ENCODE measurements at places on chromosomes 11 and 22.
A peak's percentile ranks its signal among the peaks of the same experiment; 100 is the strongest.

GRCh38 chr11:120893440-120894201 lies 130.3 kb upstream of the TBCEL start:
- no peak for DNase-seq

- DNase-seq: no peak
These were observed 123.0 kb downstream of the TRIM44 start for GRCh38 chr11:35785287-35786167.

- no peak for DNase-seq
These were observed 45.0 kb upstream of the NNMT start for GRCh38 chr11:114250993-114251814.

DNA sequence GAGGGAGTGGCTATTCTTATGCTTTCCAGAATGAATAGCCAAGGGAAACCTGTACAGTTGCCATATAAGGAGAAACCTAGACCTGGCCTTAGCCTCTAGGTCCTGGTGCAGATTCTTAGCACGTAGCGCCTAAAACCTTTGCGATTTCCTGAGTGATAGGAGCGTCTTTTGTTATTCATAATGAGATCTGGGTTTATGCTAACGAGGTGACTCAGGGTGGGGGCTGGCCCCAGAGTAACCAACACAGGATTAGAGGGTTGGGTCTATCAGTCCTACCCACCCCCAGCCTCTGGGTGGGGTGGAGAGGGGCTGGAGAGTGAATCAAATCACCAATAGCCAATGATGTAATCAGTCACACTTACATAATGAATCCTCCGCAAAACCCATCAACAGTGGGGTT lies 73.4 kb upstream of the PARVG start:
- DNase-seq: peak; percentile 49

DNA sequence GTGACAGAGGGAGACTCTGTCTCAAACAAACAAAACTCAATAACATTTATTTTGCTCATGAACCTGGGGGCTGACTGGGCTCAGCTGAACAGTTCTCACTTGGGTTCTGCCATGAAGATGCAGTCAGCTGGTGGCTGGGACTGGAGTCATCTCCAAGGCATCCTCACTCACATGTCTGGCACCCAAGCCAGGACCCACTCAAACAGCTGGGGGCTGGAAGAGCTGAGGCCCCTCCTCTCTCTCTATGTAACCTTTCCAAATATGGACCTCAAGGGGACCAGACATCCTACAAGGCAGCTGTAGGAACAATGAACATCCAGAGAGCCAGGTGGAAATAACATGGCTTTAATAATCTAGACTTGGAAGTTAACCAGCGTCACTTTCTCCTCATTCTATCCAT lies 16.8 kb downstream of the HSPA8 start:
- DNase-seq: no peak

GRCh38 chr11:111384494-111384893 lies 5.4 kb upstream of the POU2AF1 start:
- no peak for DNase-seq

DNA sequence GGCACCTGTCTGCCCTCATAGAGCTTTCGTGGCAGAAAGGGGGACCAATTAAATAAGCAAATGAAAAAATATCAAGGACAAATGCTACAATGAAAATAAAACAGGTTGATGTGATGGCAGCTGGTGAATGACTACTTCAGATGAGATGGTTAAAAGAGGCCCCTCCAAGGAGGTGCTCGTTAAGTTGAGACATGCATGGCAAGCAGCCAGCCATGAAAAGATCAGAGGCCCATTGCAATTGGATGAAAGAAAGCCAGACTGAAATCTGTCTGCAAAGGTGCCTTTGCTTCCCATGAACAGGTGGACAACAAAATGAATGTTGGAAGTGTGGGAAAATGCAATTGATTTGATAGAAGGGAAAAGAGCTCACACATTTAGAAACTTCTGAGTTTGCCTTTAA lies 848 bp upstream of the TRPC6 start:
- peak; percentile 24 for DNase-seq

- DNase-seq: no peak
These were observed 40.0 kb upstream of the SEPTIN5 start for GRCh38 chr22:19674129-19674928.

GRCh38 chr11:130183878-130184610 lies 24.5 kb downstream of the ST14 start:
- DNase-seq: no peak

- DNase-seq: no peak
These were observed 70.5 kb downstream of the FEZ1 start for GRCh38 chr11:125425601-125426000.

GRCh38 chr11:125156346-125157117 lies 8.0 kb upstream of the PKNOX2 start:
- no peak for DNase-seq

DNA sequence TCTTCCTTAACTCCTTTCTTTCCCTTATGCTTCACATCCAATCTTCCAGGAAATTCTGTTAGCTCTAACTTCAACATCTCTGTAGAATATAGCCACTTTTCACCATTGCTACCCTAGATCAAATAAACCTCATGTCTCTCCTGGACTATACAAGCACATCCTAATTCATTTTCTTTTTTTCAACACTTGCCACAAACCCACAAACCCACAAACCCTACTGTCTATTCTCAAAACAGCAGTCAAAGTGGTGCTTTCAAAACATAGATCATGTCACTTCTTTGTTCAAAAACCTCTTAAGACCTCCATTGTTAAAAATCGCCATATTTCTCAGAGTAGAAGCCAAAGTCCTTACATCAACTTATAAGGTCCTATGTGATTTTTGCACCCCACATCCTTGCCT lies 94.3 kb downstream of the PIWIL4 start:
- no peak for DNase-seq

GRCh38 chr22:30285176-30285845 lies 4.0 kb downstream of the CASTOR1 start:
- DNase-seq: no peak

DNA sequence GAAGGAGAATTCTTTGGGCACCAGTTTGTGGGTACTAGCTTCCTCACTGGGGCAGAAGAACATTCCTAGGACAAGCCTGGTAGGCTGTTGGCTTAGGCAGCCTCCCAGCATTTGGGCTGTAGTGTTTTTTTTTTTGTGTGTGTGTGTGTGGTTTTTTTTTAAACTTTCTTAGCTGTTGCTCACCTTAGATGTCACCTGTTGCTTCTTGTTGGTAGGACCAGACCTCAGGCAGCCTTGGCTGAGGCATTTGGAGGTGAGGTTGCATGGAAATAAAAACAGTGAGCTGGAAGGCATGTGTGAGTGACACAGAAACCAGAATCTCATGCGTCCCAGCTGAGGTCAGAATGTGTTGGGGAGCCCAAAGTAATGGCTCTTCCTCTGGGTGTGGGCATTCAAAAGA lies 21.3 kb downstream of the AMPD3 start:
- DNase-seq: no peak

GRCh38 chr22:46029036-46029435 lies 52.1 kb upstream of the WNT7B start:
- DNase-seq: no peak

DNA sequence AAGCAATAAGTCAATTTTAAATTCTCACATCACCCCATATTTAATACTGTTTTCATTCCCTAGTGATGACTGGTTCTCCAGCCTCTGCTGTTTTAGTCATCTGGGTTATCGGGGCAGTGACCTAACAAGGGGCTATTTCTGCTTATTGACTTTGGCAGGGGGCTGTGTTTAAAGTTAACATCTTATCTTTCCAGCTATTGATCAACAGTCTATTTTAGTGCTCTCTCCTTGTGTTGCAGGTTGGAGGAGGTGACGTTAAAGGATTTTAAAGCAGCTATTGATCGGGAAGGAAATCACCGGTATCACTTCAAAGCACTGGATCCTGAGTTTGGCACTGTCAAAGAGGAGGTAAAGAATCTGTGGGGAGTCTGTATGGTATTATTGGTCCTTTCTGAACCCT lies 7.7 kb upstream of the DLAT start:
- DNase-seq: no peak

DNA sequence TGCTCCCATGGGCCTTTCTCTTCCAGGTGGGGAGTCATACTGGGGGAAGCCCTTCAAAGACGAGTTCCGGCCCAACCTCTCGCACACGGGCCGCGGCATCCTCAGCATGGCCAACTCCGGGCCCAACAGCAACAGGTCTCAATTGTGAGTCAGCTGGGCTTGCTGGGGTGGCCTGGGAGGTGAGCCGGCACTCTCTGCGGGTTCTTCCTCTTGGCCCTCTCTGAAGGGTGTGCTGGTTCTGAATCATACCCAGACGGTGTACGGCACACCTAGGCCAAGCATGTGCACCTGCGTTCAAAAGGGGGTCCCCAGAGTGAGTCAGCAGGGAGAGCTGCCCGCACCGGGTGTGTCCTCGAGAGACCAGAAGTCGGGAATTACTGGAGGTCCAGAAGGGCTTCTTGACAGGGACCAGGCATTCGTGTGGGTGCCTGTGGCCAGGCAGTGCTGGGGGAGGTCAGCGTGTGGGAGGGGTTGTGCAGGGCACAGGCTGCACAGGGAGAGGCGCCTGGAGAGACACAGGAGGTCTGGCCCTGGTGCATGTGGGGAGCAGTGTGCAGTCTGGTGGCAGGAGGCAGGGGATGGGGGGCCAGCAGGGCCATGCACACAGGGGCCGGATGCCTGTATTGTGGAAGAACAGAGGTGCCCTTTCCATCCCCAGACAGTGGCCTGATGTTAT lies 23.0 kb downstream of the PPIL2 start:
- no peak for DNase-seq

DNA sequence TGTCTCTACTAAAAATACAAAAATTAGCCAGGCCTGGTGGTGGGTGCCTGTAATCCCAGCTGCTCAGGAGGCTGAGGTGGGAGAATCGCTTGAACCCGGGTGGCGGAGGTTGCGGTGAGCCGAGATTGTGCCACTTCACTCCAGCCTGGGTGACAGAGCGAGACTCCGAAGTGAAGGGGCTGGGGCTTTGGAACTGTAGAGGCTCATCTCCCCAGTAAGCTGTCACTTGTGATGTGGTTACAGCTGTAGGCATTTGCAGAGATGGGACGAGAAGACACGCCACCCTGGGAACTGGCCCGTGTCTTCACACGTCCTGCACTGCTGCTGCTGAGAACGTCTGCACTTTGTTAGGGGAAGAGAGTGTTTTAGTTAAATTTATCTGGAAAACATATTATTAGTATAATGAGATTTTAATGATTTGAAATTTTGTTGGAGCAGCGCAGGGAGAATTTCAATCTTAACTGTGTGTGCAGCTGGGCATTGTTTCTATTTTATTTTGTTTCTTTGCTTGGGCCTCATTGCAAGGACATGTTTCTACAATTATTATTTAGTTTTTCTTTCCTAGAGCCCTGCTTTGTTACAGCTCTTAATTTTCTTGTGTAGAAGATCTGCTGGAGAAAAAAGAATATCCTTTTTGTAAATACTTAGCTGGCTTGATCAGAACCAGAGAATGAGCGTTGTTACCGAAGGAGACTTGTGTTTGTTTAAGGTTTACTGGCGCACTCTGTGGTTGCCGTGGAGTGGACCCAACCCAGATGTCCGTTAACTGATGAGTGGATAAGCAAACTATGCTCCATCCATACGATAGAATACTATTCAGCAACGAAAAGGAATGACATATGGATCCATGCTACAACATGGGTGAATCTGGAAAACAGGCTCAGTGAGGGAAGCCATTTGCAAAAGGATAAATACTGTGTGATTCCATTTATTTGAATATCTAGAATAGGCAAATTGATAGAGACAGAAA lies 18.4 kb downstream of the PARVB start:
- no peak for DNase-seq

DNA sequence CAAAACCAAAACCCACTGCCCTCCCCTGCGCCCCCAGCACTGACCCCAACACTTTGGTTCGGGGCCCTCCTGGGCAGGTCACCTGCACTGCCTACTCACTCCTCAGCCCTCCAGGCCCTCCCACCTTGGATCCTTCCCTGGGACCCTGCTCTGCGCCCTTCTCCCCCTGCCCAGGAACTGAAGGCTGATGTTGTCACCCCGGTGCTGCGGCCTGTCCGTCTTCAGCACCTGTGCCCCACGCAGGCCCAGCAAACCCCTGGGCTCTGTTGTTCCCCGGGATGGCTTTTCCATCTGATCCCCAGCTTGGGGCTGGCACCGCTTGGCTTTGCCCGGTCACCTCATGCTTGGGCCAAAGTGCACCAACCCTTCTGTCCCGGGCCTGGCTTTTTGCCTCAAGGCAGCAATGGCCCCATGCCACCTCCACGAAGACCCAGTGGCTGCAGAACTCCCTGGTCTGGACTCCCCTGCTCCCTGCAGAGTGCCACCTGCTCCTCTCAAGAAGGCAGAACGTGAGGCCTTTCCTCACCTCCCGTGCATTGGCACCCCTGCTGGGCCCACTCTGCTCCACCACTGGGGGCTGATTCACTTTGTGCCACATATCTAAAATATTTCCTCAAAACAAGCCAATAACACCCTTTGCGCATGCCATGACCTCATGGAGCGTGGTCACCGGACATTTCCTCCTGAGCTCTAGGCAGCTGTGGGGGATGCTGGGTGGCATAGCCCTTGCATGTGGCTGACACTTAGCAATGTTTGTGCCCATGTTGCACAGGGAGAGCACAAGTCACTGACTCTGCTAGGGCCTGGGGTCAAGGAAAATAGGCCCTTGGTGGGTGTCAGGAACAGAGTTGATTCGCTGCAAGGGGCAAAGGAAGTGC lies 8.8 kb downstream of the PPM1F start:
- DNase-seq: no peak

DNA sequence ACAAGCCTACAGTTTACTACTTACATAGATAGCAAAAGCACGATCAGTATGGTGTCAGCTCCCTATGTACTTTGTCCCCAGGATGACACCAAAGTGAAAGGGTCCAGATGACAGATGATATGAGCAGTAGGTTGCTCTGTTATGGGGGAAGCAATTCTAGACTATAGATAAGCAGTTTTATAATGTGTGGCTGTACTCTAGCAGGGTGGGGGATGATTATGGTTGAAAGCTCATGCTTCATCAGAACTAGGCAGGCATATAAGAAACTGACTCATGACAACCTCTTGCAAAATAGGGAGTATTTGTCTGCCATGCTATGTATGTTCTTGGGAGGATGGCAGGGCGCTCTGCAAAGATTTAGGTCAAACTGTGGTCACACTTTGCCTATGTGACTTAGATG lies 158.2 kb upstream of the ZBED5 start:
- no peak for DNase-seq

GRCh38 chr22:44759001-44759400 lies 6.6 kb downstream of the ARHGAP8 start:
- DNase-seq: no peak

GRCh38 chr11:96137373-96137772 lies 205.6 kb downstream of the MAML2 start:
- DNase-seq: no peak

DNA sequence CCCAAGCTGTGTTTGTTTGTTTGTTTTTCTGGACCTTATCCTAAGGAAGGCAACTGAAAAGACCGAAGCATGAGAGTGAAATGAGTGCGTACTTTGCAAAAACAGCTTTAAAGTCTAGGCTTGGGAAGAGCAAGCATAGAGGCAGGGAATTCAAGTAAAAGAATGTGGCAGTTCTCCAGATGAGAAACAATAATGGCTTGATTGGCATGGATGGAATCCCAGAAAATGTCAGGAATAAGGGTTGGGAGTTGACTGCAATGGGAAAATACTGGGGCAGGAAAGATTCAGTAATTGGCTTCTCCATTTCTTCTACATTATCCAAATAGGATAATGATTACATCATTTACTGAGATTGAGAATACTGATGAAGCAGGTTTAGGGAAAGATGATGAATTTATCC lies 17.5 kb downstream of the SAAL1 start:
- DNase-seq: no peak

GRCh38 chr11:69040581-69041260 lies 8.0 kb upstream of the TPCN2 start:
- no peak for DNase-seq
